ENCODE measurements at places on chromosomes 16 and 17.

GRCh38 chr16:79361132-79361751 is 239.3 kb downstream of the MAF start:
- DNase-seq: no peak

GRCh38 chr17:79803421-79803996 is 6.6 kb upstream of the CBX8 start:
- no peak for DNase-seq

DNA sequence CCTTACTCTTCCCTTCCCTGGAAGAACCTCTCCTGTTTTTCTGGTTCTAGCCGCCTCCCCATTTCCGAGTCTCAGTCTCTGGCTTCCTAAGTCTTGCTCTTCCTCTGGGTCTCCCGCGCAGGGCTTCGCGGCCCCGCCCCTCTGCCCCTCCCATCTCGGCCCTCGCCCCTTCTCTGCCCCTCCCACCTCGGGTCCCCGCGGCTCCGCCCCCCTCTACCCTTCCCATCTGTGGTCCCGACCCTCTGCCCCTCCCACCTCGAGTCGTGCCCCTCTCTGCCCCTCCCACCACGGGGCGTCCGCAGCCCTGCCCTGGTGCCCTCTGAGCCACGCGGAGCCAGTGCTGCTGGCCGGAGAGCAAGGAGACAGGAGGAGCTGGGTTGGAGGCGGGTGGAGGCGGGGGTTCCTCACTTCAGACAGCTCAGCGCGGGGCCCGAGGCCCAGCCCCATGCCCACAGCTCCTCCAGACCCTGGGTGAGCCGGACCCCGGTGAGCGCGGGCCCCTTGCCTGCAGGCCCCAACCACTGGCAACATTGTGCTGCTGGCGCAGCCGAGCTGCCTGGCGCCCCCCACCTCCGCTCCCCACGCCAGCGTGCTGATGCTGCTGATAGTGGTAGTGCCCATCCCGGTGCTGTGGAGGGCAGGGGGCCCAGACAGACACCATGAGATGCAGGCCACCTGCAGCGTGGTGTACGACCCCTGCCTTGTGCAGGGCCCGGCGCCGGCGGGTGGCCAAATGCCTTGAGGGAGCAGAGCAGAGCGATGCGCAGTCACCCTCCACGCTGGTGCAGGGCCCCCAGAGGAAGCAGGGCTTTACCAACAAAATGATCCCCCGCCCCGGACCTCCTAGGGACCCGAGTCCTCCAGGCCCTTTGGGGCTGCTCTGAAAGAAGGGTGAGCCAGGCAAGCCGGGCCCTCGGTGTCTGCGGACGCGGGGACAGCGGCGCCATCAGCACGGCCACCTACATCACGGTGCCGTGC is 2115.3 kb downstream of the TP53TG3F start:
- no peak for DNase-seq

GRCh38 chr17:64406321-64407200 is 15.9 kb upstream of the PECAM1 start:
- DNase-seq: no peak

DNA sequence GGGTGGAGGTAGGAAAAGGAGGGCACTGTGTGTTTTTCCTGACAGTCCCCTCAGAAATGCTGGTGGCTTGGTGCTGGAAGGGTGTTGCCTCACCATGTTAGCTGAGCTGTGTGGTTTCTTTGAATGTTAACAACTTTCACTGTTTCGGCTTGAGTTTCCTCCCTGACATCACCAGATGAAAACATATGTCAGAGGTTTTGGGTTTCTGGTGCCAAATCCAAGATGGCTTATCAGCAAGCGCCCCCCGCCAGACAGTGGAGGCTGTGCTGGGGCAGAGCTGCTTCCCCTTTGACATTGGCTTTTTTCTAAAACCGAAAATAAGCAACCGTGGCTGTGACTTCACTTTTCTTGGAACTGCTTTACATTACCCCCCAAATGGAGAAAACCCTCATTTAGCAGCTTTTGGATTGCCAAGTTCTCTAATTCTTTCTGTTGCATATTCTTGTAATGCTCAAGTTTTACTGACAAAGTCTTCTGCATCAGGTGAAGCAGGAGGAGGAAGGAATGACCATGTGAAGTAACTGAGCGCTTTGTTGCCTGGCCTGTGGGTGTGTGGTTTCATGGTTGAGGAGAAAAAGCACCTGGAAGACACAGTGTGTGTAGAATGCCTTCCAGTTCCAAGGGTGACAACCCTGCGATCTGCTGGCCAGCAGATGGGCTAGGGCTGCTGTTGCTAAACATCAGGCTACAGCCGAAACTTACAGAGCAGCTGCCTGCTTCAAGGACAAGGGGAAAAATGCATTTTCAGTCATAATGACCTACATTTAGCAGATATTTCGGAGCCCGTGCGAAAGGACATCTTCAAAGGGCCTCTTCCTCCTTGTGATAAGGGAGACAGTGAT is 9.7 kb downstream of the RMI2 start:
- DNase-seq: peak; percentile 69

GRCh38 chr17:8708025-8708461 is 36.6 kb downstream of the CCDC42 start:
- no peak for DNase-seq

- DNase-seq: no peak
These were observed 1.3 kb downstream of the RILP start for GRCh38 chr17:1648173-1648962.

GRCh38 chr17:69250641-69251040 is 22.0 kb upstream of the ABCA10 start:
- DNase-seq: no peak

GRCh38 chr16:66569827-66570405 is 3.7 kb downstream of the CMTM1 start:
- DNase-seq: no peak

DNA sequence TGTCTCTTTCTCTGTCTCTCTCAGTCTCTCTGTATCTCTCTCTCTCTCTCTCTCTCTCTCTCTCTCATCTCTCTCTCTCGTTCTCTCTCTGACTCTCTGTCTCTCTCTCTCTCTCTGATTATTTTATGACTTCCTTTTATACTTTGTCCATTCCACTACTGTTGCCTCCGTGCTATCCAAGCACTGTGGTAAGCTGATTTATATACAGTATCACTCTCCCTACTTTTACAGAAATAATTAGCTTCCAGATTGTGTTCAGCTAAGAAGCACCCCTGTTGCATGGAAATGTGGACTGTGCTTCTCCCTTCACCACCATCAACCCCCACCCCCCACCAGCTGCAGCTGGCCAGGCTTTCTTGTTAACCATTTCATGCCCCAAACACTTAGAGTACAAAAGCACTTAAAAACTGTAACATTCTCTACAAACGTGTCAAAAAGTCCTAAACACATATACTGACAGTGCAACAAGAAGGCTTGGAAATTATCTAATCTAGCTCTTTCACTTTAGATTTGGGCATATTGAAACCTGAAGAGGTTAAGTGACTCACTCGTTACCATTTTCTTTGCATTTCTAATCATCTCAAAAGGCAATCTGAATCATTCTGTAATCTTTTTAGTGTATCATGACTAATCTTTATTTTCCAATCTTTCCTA is 11.6 kb upstream of the TMEM100 start:
- DNase-seq: no peak

GRCh38 chr16:23642246-23642774 is 1.0 kb downstream of the DCTN5 start:
- DNase-seq: no peak

DNA sequence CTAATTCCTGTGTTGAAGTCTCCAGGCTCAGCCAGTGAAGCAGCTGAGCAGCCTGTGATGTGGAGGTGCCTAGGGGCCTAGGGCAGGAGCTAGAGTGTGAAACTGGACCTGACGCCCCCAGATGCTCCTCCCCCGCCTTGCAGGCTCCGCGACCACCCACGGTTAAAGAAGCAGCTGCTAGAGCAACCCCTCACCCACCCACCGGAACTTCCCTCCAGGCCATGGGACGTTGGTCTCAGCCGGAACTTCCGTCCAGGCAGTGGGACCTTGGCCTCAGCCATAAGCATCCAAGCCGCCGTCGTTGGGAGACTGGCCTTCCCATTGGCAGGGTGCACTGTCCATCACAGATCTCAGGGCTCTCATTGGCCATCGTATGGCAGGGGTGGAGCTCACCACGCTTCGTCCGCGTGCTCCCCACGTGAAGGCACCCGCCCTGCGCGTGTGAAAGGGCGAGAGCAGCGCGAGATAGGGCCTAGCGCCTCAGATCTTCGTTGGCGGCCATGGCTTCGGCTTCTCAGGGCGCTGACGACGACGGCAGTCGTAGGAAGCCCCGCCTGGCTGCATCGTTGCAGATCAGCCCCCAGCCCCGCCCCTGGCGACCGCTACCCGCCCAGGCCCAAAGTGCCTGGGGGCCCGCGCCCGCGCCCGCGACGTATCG is at the start of gene ADAD2:
Gene ADAD2 (plus strand): TSS at position 427 of the 658 bp plus-strand sequence. CDS start 74 bp downstream, at position 501.
- no peak for DNase-seq

GRCh38 chr17:55308613-55309391 is 44.0 kb downstream of the HLF start:
- DNase-seq: no peak

- no peak for DNase-seq
These were observed 31.2 kb downstream of the PIK3R5 start for GRCh38 chr17:8934346-8934745.

- DNase-seq: no peak
These were observed 194.7 kb upstream of the KIF2B start for GRCh38 chr17:53628011-53628410.

DNA sequence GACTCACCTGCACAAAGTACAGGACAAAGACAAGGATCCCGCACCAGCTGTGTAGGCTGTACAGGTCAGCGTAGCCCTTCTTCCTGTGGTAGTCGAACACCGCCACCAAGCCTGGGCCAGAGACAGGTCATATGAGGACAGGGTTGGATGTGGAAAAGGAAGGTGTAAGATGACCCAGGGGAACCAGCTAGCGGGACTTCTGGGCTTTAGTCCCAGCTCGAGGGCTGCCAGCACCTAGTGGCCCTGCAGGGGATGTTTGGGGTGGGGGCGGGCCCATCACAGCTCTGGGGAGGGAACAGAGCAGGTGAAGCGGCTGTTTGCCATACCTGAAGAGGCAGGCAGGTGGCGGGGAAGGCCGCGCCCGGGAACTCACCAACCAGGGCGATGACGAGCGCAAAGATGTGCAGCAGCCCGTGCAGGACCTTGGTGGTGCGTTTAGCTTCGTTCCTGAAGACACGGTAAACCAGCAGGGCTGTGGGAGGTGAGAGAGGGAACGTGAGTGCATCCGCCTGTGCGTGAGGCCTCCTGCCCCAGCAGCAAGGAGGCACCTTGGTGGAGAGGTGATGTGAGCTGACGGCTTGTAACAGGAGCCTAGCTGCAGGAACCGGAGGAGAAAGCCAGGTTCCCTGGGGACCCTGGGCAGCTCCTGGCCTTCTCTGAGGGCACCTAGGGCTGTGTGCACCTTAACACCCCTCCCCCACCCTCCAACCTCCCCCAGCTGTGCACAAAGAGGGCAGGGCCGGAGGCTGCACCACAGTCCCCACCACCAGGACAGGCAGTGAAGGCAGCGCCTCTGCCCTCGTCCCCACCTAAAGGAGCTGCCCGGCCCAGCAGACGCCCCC is 10.2 kb downstream of the CYB561 start:
- DNase-seq: no peak

GRCh38 chr16:86035906-86036305 is 136.9 kb downstream of the IRF8 start:
- DNase-seq: no peak

GRCh38 chr17:48181653-48182052 is 74.1 kb downstream of the SNX11 start:
- no peak for DNase-seq

- DNase-seq: peak; percentile 43
These were observed 22.1 kb downstream of the TRIM25 start for GRCh38 chr17:56891751-56892150.

DNA sequence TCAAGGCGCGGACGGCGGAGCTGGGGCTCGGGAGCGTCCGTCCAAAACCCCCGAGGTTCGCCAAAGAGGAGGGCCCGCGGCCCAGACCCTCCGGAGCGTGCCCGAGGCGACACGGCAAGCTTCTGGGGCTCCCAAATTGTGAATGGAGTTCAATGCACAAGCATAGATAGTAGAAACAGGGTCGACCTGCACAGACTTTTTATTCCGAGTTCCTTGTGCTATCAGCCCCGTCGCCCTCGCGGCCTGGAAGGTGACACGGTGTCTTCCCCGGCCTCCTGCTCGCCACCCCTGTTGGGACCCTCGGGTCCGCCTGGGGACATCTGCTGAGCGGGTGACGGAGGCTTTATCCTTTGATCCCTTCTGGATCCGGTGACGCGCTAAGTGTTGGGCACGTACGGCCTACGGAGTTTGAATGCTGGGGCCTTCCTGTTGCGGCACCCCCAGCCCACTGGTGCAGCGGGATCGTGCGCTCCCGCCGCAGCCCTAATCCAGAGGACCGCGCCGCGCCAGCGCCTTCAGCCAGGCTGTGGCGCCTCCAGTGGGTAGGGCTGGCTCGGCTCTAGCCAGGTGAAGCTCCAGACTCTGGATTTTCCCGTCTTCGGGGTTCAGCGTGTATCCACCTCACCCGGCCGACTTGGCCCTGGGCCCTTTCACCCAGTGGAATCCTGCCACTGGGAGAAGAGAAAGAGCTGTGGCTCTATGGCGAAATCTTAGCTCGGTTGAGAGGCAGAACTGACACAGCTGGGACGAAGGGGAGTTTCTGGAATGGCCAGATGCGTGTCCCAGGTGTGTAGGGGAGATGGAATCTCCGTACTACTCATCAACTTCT is 17.0 kb upstream of the NTN1 start:
- no peak for DNase-seq

DNA sequence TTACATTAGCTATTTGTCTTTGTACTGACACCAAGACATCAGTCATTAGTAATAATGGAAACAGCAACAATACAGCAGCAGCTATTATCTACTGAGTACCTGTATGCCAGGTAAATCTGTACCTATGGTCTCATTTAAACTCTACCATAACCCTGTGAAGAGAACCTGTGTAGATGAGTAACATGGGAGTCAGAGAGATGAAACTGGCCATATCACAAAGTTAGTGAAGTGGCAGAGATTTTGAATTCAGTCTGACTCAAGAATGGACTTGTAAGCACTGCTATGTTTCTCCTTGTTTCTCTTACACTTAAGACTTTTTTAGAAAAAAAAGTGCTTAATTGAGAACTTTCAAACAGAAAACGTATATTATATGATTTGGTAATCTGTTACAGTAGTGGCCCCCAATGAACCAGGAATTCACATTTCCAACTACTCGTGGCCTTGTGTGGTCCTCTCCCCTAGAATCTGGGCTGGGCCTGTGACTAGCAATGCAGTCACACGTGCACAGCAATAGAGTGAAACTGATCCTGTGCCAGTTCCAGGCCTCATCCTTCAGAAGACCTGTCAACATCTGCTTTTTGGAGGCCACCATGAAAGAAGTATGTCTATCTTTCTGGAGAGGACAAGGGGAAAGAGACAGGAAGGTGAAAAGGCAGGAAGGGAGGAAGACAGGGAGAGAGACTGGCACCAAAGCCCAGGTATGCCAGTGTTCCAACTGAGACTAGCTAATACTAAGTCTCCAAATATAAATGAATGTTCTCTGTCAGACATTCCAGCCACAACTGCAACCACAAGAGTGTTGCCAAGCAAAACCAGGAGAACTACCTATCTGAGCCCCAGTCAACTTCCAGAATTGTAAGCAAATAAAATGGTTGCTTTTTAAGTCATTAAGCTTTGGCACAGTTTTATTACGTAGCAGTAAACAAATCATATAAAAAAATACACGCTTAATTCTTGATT is 12.0 kb downstream of the CRLF3 start:
- DNase-seq: no peak
